Thymus (tissue), 14 donors: ENCODE measurements at places on chromosomes 4 and X.

GRCh38 chr4:164383358-164384220 lies 370.3 kb upstream of the SMIM31 start:
- no peak for DNase-seq

- no peak for DNase-seq
Measured at GRCh38 chrX:133495464-133496391, 80.4 kb upstream of the GPC4 start.

- no peak for DNase-seq
Measured at GRCh38 chr4:22942920-22943559, 250.3 kb downstream of the GBA3 start.

DNA sequence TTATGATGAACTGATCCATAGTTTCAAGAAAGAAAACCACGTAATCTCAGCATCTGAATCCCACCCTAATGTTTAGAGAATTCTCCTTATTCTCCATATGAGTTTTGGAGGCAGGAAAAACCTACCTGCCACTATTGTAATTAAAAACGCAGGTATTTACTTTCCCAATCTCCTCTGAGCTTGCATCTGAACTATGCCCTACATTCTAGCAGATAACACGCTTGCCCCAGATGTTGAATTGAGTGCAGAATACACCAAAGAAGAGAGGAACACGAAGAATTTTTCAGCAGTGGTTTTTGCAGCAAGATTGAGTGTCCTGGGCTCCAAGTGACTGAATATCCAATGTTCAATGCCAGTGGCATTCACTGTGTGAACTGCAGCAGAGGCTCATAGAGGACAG lies 182.4 kb downstream of the COX18 start:
- no peak for DNase-seq

DNA sequence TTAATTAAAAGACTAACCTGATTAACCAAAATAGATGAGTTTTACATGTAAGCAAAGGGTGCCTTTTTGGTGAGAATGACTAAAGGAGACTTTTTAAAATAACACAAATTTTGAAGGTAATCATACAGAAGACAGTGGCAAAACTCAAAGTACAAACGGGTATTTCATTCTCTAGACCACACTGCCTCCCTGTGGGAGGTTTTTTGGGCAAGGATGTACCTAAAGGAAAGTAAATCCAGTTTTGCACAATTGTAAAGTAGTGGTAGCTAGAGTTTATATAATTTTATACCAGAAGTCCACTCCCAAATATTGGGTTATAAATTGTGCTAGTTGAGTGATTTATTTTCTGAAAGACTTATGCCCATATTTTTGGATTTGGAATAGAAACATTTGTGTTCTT lies 201.0 kb downstream of the PAPSS1 start:
- DNase-seq: no peak

- DNase-seq: no peak
Measured at GRCh38 chrX:106247162-106247561, 79.1 kb downstream of the PWWP3B start.

- DNase-seq: no peak
Measured at GRCh38 chrX:78327370-78328086, at the start of gene CYSLTR1. CYSLTR1 (minus strand) TSS chrX:78327611; CDS start chrX:78273746, 53,865 bp downstream.

- DNase-seq: no peak
Measured at GRCh38 chr4:16545656-16546055, 319.4 kb upstream of the TAPT1 start.

GRCh38 chrX:13821738-13822137 lies 4.8 kb upstream of the GPM6B start:
- no peak for DNase-seq

- DNase-seq: no peak
Measured at GRCh38 chr4:174575436-174575835, 53.1 kb upstream of the HPGD start.

DNA sequence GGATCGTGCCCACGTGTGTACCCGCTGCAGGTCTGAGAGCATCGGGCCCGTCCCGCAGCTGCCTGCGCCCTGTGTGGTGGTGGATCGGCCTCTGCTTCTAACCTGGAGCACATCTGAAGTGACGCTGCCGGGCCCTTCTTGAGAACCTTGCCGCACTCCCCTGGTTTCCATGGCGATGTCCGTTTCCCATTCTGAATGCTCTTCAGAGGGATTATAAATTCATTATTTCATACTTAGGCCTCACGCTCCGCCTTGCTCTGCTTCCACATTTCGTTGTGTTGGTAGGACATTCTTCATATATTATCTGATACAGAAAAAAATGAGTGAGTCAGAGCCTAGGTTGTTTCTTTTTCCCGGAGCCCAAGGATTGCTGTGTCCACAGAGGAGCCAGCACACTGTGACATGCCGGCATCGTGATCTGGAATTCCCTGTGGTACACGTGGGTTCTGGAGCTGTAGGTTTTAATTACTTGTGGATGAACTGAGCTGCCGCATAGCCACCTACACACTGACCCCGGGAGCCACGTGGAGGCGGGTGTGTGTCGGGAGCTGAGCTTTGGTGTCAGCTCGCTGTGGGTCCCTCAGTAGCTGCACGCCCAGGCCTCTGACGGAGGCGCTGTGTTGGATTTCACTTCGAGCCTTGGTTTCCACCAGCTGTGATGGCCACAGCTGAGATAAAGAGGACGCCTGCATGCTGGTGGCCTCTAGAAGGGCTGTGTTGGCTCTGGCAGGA lies 63.4 kb downstream of the PSAPL1 start:
- DNase-seq: no peak
